Small intestine (tissue), 16 donors: ENCODE measurements at places on chromosomes 5 and 9.

- H3K27ac ChIP-seq, result peak overlapping the region; percentile 99
- H3K27me3 ChIP-seq, result no peaks in the 10 kb centered on the region
- peaks cover 3% of the 10 kb centered on the region for H3K36me3 ChIP-seq
- H3K4me3 ChIP-seq, result peak overlapping the region; percentile 100
- H3K4me1 ChIP-seq, result peaks cover 18% of the 10 kb centered on the region
Observed at GRCh38 chr9:133375116-133375723, 640 bp downstream of the SURF4 start.

DNA sequence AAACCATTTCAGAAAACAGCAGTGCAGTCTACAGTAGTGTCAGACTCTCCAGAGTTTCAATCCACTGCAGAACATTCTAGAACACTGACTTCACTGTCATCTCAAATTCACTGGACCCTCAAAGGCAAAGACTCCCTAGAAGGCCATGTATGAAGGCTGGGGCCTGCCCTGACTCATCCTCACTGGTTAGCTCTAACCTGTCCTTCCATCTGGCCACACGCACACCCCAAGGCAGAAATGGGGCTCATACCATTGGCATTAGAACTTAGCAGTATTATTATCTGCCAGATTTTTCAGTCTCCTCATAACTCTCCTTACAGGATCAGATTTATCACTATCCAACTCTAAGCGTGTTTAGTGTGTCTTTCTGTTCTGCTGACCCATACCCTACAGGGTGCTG is 20.4 kb downstream of the S1PR3 start:
- H3K4me3 ChIP-seq, result no peak overlapping the region
- no peaks in the 10 kb centered on the region for H3K36me3 ChIP-seq
- H3K27me3 ChIP-seq, result no peaks in the 10 kb centered on the region

DNA sequence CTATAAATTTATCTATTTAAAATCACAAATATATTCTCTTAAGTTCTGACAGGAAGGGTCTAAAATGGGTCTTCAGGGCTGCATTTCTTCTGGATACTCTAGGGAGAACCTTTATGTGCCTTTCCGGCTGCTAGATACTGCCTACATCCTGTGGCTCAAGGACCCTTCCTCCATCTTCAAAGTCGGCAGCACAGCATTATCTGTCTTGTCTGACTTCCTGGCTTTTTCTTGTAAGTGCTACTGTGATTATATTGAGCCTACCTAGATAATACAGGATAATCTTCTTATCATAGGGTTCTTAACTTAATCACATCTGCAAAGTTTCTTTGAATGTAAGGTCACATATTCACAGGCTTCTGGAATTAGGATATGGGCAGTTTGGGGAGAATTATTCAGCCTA is 943.8 kb upstream of the TYRP1 start:
- H3K4me1 ChIP-seq, result no peaks in the 10 kb centered on the region
- H3K27me3 ChIP-seq, result no peaks in the 10 kb centered on the region
- no peak overlapping the region for H3K4me3 ChIP-seq
- H3K36me3 ChIP-seq, result no peaks in the 10 kb centered on the region
- no peak for DNase-seq

DNA sequence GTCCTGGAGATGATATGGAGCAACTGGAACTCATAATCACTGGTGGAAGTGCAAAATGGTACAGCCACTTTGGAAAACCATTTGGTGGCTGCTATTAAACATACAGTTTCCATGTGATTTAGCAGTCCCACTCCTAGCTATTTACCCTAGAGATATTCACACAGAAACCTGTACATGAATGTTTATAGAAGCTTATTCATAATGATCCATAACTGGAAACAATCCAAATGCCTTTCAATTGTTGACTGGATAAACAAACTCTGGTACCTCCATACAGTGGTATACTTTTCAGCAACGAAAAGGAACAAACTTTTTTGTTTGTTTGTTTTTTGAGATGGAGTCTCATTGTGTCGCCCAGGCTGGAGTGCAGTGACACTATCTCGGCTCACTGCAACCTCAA is 47.7 kb upstream of the RASGRF2 start:
- no peaks in the 10 kb centered on the region for H3K36me3 ChIP-seq
- no peaks in the 10 kb centered on the region for H3K4me1 ChIP-seq
- no peak overlapping the region for H3K27ac ChIP-seq
- H3K27me3 ChIP-seq, result no peaks in the 10 kb centered on the region
- no peak overlapping the region for H3K4me3 ChIP-seq

- no peak overlapping the region for H3K27ac ChIP-seq
- H3K4me1 ChIP-seq, result no peaks in the 10 kb centered on the region
- DNase-seq, result no peak
- no peaks in the 10 kb centered on the region for H3K36me3 ChIP-seq
- H3K4me3 ChIP-seq, result no peak overlapping the region
Observed at GRCh38 chr5:142506046-142506445, 179.8 kb downstream of the FGF1 start.

GRCh38 chr5:172569861-172570558 is 71.1 kb upstream of the NEURL1B start:
- H3K27ac ChIP-seq, result no peak overlapping the region
- peak; percentile 53 for DNase-seq
- H3K4me1 ChIP-seq, result no peaks in the 10 kb centered on the region
- no peaks in the 10 kb centered on the region for H3K36me3 ChIP-seq
- no peaks in the 10 kb centered on the region for H3K27me3 ChIP-seq

GRCh38 chr5:42026446-42026845 is 101.4 kb downstream of the FBXO4 start:
- H3K27ac ChIP-seq, result no peak overlapping the region
- no peaks in the 10 kb centered on the region for H3K4me1 ChIP-seq
- H3K27me3 ChIP-seq, result no peaks in the 10 kb centered on the region
- H3K4me3 ChIP-seq, result no peak overlapping the region
- no peak for DNase-seq

DNA sequence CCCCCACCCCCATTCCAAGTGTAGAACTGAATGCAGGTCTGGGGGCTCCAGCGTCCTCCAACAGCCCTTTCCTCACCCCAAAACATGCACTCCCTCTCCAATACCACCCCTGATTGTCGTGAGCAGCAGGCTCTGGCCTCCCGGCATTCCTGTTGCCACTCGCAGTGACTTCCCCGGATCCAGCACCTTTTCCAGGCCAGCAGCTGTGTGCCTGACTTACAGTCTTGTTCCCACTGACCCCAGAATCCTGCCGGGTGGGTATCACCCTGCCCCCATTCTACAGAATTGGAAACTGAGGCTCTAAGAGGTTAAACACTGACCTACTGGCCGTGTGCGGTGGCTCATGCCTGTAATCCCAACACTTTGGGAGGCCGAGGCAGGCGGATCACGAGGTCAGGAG is 127.2 kb downstream of the OLFM1 start:
- no peaks in the 10 kb centered on the region for H3K36me3 ChIP-seq

DNA sequence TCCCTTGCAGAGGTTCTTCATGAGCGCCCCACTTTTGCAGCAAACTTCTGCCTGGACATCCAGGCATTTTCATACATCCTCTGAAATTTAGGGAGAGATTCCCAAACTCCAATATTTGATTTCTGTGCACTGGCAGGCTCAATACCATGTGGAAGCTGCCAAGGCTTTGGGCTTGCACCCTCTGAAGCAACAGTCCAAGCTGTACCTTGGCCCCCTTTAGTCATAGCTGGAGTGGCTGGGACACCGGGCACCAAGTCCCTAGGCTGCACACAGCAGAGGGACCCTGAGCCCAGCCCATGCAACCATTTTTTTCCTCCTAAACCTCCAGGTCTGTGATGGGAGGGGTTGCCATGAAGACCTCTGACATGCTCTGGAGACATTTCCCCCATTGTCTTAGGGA is 74.7 kb downstream of the ZFAND5 start:
- H3K27ac ChIP-seq, result no peak overlapping the region
- H3K4me3 ChIP-seq, result no peak overlapping the region
- DNase-seq, result no peak
- H3K36me3 ChIP-seq, result no peaks in the 10 kb centered on the region

GRCh38 chr9:130137641-130138081 is 34.5 kb upstream of the NCS1 start:
- no peak for DNase-seq
- H3K36me3 ChIP-seq, result peaks cover 3% of the 10 kb centered on the region
- no peak overlapping the region for H3K27ac ChIP-seq
- H3K4me3 ChIP-seq, result no peak overlapping the region
- no peaks in the 10 kb centered on the region for H3K27me3 ChIP-seq

DNA sequence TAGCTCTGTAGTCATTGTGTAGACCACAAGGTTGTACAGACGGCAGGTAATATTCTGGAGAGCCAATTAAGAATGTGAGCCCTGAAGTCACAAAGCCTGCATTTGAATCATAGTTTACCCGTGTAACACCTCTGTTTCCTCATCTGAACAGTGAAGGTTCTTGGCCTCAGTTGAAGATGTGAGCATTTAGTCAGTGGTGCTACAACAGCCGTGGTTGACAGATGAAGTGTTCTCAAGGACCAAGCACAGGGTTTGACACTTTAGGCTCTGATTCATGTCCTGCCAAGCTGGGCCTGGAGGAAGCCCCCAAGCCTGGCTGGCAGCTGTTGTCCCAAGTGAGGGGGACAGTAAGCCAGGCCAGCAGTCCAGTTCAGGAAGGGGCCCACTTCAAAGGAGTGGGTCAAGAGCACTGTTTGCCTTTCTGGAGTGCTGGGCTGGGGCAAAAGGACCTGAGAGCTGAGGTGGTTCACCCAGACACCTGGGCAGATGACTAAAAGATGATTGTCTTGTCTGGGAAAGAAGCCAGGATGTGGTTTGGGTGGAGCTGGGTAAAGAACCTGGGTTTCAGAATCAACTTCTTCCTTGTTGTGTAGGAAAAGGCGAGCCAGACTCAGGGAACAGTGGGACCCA is 20.7 kb downstream of the FAXDC2 start:
- no peak overlapping the region for H3K27ac ChIP-seq
- no peak overlapping the region for H3K4me3 ChIP-seq
- peaks cover 4% of the 10 kb centered on the region for H3K4me1 ChIP-seq
- no peaks in the 10 kb centered on the region for H3K36me3 ChIP-seq
- DNase-seq, result no peak

DNA sequence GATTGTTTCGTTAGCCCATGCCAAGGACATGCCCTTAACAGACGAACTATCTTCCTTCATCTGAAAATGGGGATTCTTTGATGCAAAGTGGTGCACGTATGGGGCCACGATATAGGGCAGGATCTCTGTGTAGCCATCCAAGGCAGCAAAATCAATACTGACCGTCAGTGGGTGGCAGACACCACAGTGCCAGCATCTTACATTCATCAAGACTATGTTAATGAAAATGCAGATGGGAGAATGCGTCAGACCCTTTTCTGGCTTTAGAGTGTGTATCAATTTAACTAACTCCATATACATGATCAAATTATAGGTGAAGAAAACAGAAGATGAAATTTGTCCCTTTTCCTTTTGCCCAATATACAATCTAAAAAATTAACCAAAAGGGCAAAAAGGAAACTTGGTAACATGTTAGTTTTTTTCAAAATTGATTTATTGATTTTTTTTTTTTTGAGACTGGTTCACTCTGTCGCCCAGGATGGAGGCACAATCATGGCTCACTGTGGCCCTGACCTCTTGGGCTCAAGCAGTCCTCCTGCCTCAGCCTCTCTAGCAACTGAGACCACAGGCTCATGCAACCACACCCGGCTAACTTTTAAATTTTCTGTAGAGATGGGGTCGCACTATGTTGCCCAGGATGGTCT is 169.2 kb upstream of the SPRY4 start:
- no peaks in the 10 kb centered on the region for H3K36me3 ChIP-seq
- H3K4me1 ChIP-seq, result no peaks in the 10 kb centered on the region
- H3K27me3 ChIP-seq, result no peaks in the 10 kb centered on the region
- H3K27ac ChIP-seq, result no peak overlapping the region
- no peak for DNase-seq

DNA sequence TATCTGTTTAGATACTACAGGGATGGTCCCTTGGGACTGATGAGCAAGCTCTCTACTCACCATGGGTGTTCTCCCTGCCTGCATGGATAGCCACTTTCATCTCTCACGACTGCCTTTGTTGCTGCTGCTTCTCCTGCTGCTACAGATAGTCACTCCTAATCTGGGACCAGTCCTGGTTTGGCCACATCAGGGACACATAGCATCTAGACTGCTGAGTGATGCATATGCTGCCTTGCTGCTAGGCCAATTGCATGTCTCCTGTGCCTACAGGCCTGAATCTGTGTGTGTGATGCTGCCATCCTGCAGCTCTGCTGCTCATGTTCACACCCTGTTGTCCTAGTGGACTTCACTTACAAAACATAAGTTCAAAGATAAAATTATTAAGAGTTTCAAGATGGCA is 297.1 kb downstream of the HCN1 start:
- no peaks in the 10 kb centered on the region for H3K27me3 ChIP-seq
- H3K36me3 ChIP-seq, result no peaks in the 10 kb centered on the region
- DNase-seq, result no peak
- no peaks in the 10 kb centered on the region for H3K4me1 ChIP-seq
- H3K27ac ChIP-seq, result no peak overlapping the region

DNA sequence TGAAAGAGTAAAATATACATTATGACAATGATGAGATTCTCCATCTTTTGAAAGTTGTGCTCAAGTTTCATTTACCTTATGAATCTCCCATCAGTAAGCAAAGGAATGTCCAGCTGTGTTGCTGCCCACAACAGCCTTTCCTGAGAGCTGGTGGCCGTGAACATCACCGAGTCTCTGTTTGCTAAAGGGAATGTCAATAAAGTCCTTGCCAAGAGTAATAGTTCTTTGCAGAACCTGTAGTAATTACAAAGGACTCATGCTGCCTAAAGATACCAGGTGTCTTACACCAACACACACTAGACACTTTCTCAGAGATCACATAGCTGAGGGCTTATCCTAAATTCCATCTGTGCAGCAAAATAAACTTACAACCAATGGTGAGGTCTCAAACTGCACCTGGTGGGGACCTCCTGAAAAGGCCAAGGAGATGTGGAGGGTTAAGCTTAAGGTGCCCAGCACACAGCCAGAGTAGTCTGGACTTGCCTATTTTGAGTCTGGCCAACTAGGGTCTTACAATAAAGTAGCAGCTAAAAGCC is 111.1 kb upstream of the DAPK1 start:
- H3K27ac ChIP-seq, result no peak overlapping the region
- H3K27me3 ChIP-seq, result no peaks in the 10 kb centered on the region
- H3K4me3 ChIP-seq, result no peak overlapping the region
- H3K4me1 ChIP-seq, result peaks cover 3% of the 10 kb centered on the region
- DNase-seq, result no peak
- H3K36me3 ChIP-seq, result no peaks in the 10 kb centered on the region

DNA sequence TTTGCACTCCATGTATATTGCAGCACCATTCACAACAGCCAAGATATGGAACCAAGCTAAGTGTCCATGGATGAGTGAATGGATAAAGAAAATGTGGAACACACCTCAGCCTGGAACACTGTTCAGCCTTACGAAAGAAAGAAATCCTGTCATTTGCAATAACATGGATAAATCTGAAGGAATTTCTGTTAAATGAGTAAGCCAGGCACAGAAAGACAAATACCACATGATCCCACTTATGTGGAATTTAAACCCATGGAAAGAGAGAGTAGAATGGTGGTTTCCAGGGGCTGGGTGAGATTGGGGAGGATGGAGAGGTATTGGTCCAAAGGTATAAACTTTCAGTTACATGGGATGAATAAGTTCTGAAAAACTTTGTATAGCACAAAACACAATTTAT is 228.9 kb upstream of the CD180 start:
- H3K36me3 ChIP-seq, result no peaks in the 10 kb centered on the region
- H3K4me3 ChIP-seq, result no peak overlapping the region
- DNase-seq, result no peak
- H3K27me3 ChIP-seq, result no peaks in the 10 kb centered on the region
- H3K27ac ChIP-seq, result no peak overlapping the region

GRCh38 chr9:14277244-14277643 is 36.7 kb downstream of the NFIB start:
- no peak for DNase-seq
- no peak overlapping the region for H3K27ac ChIP-seq
- no peaks in the 10 kb centered on the region for H3K36me3 ChIP-seq
- no peaks in the 10 kb centered on the region for H3K4me1 ChIP-seq
- H3K27me3 ChIP-seq, result no peaks in the 10 kb centered on the region

GRCh38 chr5:151589878-151590570 is 1.1 kb downstream of the FAT2 start:
- no peak overlapping the region for H3K27ac ChIP-seq
- peaks cover 19% of the 10 kb centered on the region for H3K4me1 ChIP-seq
